ENCODE measurements at places on chromosomes 5 and 9. TPM values are rescaled to one million over a fixed set of nuclear protein-coding genes. Genes with fewer than 3 reads are reported as not detected.

GRCh38 chr9:105299190-105299854 is 54.9 kb downstream of the SLC44A1 start:
- H3K4me3 ChIP-seq = no peak overlapping the region
- H3K27me3 ChIP-seq = no peaks in the 10 kb centered on the region
- peaks cover 24% of the 10 kb centered on the region for H3K36me3 ChIP-seq

The SPATA31D4 gene
- total RNA-seq = not detected

DNA sequence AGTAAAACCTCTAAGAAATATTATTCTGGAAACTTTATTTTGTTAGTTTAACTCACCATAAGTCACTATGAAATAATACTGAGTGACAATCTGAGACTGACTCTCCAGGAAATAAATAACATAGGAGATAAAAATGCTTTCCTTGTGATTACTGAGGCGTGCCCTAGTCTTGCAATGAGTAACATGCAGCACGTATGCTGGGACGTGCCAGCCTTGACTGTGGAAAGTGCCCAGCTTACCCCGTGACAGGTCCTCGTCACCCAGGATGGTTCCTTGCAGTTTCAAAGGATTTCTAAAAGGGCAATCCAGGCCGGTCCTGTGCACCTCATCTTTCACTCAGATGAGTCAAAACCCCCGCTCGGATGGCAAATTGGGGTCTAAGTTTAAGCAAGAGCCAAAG is 720.8 kb upstream of the ADAMTS16 start:
- H3K27me3 ChIP-seq = peaks cover 13% of the 10 kb centered on the region
- H3K36me3 ChIP-seq = no peaks in the 10 kb centered on the region
- peaks cover 13% of the 10 kb centered on the region for H3K4me1 ChIP-seq
- DNase-seq = no peak

DNA sequence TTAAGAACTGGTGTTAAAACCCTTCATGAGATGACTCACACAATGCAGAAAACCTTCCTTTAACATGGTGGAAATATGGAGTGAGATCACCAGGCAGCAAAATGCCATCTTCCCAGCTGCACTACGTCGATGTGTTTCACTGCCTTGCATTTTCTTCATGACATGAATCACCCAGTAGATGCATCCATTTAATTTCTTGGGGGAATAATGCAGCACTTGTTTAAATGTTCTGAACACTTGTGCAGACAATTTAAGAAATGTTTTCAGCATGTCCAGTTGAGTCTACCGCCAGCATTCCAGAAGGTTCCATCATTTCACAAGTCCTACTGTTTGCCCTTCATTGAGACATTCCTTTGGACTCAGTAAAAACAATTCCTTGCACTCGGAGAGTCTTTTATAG is 81.6 kb downstream of the ADAMTS16 start:
- no peak overlapping the region for H3K4me3 ChIP-seq
- H3K27me3 ChIP-seq = no peaks in the 10 kb centered on the region
- no peak for DNase-seq
- no peaks in the 10 kb centered on the region for H3K4me1 ChIP-seq
- no peak overlapping the region for H3K27ac ChIP-seq

The FRMPD1 gene
- total RNA-seq = 0.44 TPM

DNA sequence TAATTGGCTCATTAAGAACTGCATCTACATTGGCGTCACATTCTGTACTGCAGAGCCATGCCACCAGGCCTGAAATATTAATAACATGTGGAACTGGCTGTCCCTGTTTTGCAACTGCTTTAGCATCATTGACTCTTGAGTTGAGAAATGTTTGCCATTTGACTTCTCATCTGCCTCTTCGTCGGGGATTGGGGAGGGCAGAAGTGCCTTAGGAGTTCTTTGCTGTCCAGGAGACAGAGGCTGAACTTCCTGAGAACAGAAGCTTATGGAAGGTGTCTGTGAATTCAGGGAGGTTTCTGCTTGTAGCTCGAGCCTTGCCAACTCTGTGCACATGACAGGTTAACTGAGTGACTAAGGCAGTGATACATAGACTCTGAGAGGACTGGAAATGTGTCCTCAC is 265.0 kb downstream of the KIF4B start:
- no peak for DNase-seq
- H3K27ac ChIP-seq = no peak overlapping the region
- H3K36me3 ChIP-seq = no peaks in the 10 kb centered on the region

DNA sequence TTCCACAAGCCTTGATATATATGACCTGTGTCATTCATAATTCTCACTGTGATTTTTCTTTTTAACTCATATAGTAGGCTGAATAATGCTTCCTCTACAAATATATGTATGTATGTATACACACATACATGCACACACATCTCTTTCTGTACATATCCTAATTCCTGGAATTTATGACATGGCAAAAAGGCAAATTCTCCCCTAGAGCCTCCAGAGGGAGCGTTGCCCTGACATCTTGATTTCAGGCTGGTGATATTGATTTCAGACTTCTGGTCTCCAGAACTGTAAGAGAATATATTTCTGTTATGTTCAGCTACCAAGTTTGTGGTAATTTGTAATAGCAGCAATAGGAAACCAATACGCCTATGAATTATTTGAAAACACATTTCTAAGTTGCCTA is 166.6 kb upstream of the GAS1 start:
- no peak overlapping the region for H3K27ac ChIP-seq
- H3K4me3 ChIP-seq = no peak overlapping the region
- no peaks in the 10 kb centered on the region for H3K36me3 ChIP-seq
- H3K27me3 ChIP-seq = peaks cover 8% of the 10 kb centered on the region
- H3K4me1 ChIP-seq = no peaks in the 10 kb centered on the region

The DIMT1 gene
- 18.6 TPM for total RNA-seq

DNA sequence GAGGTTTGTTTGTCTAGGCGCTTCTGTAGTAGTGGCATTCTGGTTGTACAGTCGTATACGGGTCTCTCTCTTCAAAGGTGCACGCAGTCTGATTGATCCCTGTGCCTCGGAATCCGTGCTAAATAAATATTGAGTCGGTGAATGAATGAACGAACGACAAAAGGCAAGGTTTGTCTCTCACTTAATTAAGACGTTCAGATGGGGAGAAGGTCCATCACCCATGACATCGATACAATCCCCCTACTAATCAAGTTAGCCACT is 500 bp upstream of the CREBRF start:
- peaks cover 19% of the 10 kb centered on the region for H3K4me1 ChIP-seq
- DNase-seq = no peak
- H3K27ac ChIP-seq = peak overlapping the region; percentile 93
- H3K4me3 ChIP-seq = peak overlapping the region; percentile 87
- peaks cover 4% of the 10 kb centered on the region for H3K36me3 ChIP-seq
- no peaks in the 10 kb centered on the region for H3K27me3 ChIP-seq

The PCDHGA6 gene
- total RNA-seq = 0.80 TPM

The DRD1 gene
- total RNA-seq = not detected

The GPRIN1 gene
- total RNA-seq = 5.9 TPM

- no peak overlapping the region for H3K27ac ChIP-seq
- no peak for DNase-seq
- no peaks in the 10 kb centered on the region for H3K36me3 ChIP-seq
- no peaks in the 10 kb centered on the region for H3K4me1 ChIP-seq
- peaks cover 11% of the 10 kb centered on the region for H3K27me3 ChIP-seq
Observed at GRCh38 chr5:3886524-3887451, 291.2 kb downstream of the IRX1 start.

GRCh38 chr9:93826905-93827544 is 128.1 kb downstream of the BARX1 start:
- no peaks in the 10 kb centered on the region for H3K36me3 ChIP-seq
- peaks cover 29% of the 10 kb centered on the region for H3K27me3 ChIP-seq
- no peak overlapping the region for H3K4me3 ChIP-seq

GRCh38 chr9:106587042-106587441 is 275.9 kb upstream of the ZNF462 start:
- no peak for DNase-seq
- no peak overlapping the region for H3K4me3 ChIP-seq
- H3K4me1 ChIP-seq = peaks cover 2% of the 10 kb centered on the region
- no peaks in the 10 kb centered on the region for H3K36me3 ChIP-seq

DNA sequence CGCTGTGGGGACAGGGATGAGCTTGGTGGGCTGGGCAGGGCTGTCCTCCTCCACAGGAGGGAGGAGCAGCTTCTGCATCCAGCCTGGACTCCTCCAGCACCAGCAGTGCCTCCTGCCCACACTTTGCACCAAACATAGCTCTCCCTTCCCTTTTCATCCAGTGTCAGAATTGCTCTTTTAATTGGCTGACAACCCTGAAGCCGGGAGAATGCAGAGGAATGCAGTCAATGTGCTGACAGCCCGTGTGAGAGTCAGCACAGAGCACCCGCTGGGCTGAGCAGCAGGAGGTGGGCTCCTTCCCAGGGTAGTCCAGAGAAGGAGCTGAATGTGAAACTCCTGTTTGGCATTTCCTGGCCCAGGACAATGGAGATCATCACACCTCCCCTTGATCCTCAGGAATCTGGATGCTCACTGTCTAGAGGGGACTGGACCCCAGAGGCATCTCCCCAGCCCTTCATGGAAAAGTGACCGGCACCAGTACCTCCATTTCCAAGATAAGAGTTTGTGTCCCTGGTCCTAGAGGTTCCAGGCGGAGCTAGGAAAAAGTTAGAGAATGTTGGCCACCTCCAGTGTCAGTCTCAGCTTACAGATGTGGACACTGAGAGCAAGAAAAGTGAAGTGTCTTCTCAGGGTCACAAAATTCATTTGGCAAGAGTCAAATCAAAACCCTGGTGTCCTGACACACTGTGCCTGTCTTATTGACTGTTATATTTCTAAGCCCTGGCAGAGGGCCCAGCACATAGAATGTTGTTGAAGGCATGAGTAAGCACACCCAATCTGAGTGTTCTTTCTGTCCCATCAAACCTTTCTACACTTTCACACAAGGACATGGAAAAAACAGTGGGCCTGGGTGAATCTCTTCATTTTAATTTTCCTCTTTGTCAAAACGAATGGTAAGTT is 202.1 kb downstream of the SNX18 start:
- no peak overlapping the region for H3K4me3 ChIP-seq
- no peaks in the 10 kb centered on the region for H3K4me1 ChIP-seq
- H3K36me3 ChIP-seq = no peaks in the 10 kb centered on the region
- H3K27me3 ChIP-seq = peaks cover 39% of the 10 kb centered on the region
- H3K27ac ChIP-seq = no peak overlapping the region
- no peak for DNase-seq

GRCh38 chr5:76535577-76535976 is 87.6 kb downstream of the F2RL2 start:
- no peaks in the 10 kb centered on the region for H3K27me3 ChIP-seq
- H3K4me1 ChIP-seq = peaks cover 12% of the 10 kb centered on the region
- peaks cover 1% of the 10 kb centered on the region for H3K36me3 ChIP-seq

- H3K27ac ChIP-seq = no peak overlapping the region
- H3K36me3 ChIP-seq = no peaks in the 10 kb centered on the region
- peaks cover 6% of the 10 kb centered on the region for H3K27me3 ChIP-seq
- peaks cover 5% of the 10 kb centered on the region for H3K4me1 ChIP-seq
Observed at GRCh38 chr9:89757776-89758528, 153.1 kb downstream of the GADD45G start.

The C1QTNF3 gene
- total RNA-seq = 9.6 TPM

GRCh38 chr5:108461628-108462367 is 79.9 kb upstream of the FBXL17 start:
- H3K36me3 ChIP-seq = no peaks in the 10 kb centered on the region
- no peak for DNase-seq
- H3K27me3 ChIP-seq = no peaks in the 10 kb centered on the region
- no peak overlapping the region for H3K27ac ChIP-seq

- H3K27ac ChIP-seq = peak overlapping the region; percentile 84
- peak; percentile 56 for DNase-seq
- H3K4me3 ChIP-seq = peak overlapping the region; percentile 67
- peaks cover 18% of the 10 kb centered on the region for H3K4me1 ChIP-seq
Observed at GRCh38 chr9:129624168-129624759, 1.7 kb upstream of the NTMT1 start.

GRCh38 chr5:43154469-43154868 is 33.8 kb downstream of the ZNF131 start:
- no peaks in the 10 kb centered on the region for H3K27me3 ChIP-seq
- no peak overlapping the region for H3K4me3 ChIP-seq
- peaks cover 12% of the 10 kb centered on the region for H3K36me3 ChIP-seq
- no peaks in the 10 kb centered on the region for H3K4me1 ChIP-seq

DNA sequence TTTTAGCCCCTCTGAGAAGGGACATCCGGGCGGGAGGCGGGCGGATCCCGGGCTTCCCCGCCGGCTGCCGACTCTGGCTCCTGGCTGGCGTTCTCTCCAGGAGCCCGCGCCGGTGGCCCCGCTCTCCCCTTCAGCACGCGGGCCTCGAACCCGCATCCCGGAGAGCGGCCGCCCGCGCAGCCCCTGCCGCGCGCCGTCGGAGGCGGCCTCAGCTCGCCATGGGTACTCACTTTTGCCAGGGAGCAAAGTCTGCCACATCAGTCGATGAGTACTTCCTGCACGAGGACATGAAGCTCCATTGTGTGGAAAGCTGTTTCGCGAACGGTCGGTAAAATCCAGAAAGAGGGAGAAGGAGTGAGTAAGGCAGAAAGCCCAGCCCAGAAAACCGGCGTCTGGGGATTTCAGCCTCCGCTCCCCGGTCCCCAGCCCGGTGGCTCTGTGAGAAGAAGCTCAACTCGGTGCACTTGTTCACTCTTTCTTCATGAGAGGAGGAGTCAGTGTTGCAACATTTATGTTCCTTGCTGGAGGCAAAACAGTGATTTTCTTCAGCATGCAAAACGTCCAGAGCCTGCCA is at the start of gene PRLR:
TSS of gene PRLR (minus strand) at position 450 of the 574 bp plus-strand sequence. CDS start 140,867 bp downstream, outside the sequence.
- peak within 1 kb of the TSS; percentile 94 for H3K4me3 ChIP-seq
- peaks cover 6% of the 10 kb centered on the region for H3K27me3 ChIP-seq
- no peaks in the 10 kb centered on the region for H3K36me3 ChIP-seq
- peaks cover 8% of the 10 kb centered on the region for H3K4me1 ChIP-seq
- DNase-seq = peak; percentile 16

The DDX4 gene
- total RNA-seq = not detected

DNA sequence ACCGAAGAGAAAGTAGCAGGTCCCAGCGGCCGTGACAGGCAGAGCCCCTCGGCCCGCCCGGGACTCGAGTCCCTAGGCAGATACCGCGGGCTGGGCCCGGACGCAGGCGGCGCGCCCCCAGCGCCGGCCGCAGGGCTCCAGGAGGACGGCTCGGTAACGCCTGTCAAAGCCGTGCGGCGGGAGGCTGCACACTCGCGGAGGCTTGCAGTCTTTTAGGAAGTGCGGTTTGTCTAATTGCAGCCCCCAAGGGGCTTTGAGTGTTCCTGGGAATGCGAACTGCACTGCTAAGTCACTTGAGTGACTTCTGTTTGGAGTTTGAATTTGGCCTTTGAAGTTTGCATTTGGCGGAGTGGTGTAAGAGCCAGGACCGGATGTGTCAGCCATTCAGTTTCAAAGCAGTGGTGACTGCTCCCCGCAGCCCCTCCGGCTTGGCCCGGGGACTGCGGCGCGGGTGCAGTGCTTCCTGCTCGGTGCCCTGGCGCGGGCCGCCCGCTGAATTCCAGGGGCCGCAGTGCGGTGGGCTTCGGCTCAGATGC is 1.3 kb downstream of the MAP3K1 start:
- DNase-seq = peak; percentile 35
- H3K36me3 ChIP-seq = no peaks in the 10 kb centered on the region
- H3K4me3 ChIP-seq = peak overlapping the region; percentile 85
- H3K4me1 ChIP-seq = peaks cover 23% of the 10 kb centered on the region
- peaks cover 17% of the 10 kb centered on the region for H3K27me3 ChIP-seq

The IGFBPL1 gene
- total RNA-seq = 4.7 TPM

- no peaks in the 10 kb centered on the region for H3K36me3 ChIP-seq
- peaks cover 17% of the 10 kb centered on the region for H3K4me1 ChIP-seq
- no peaks in the 10 kb centered on the region for H3K27me3 ChIP-seq
- peak overlapping the region; percentile 7 for H3K4me3 ChIP-seq
- peak overlapping the region; percentile 14 for H3K27ac ChIP-seq
- DNase-seq = no peak
Observed at GRCh38 chr5:109030360-109031143, 282.9 kb downstream of the FER start.

GRCh38 chr5:22910523-22910922 is 57.4 kb upstream of the CDH12 start:
- no peaks in the 10 kb centered on the region for H3K4me1 ChIP-seq
- H3K27me3 ChIP-seq = peaks cover 7% of the 10 kb centered on the region
- H3K4me3 ChIP-seq = no peak overlapping the region
- no peak for DNase-seq
- H3K27ac ChIP-seq = no peak overlapping the region
- H3K36me3 ChIP-seq = no peaks in the 10 kb centered on the region

The FYB1 gene
- not detected for total RNA-seq

The QSOX2 gene
- 24.0 TPM for total RNA-seq
